ENCODE measurements at places on chromosomes 5 and 9. TPM values are rescaled to one million over a fixed set of nuclear protein-coding genes. Genes with fewer than 3 reads are reported as not detected.

- DNase-seq, result no peak
Observed at GRCh38 chr5:23411994-23412393, 95.4 kb upstream of the PRDM9 start.

CYLC2 gene
- total RNA-seq, result not detected

GRCh38 chr5:76422227-76422626, 19.1 kb downstream of the IQGAP2 start:
- DNase-seq, result no peak

FOXD4 gene
- not detected for total RNA-seq

- DNase-seq, result peak; percentile 28
Observed at GRCh38 chr9:3906437-3907213, 380.8 kb upstream of the RFX3 start.

COX7C gene
- total RNA-seq, result 2,062 TPM

GRCh38 chr9:17760250-17760649, 181.4 kb downstream of the SH3GL2 start:
- no peak for DNase-seq

GRIA1 gene
- total RNA-seq, result 0.05 TPM

CEL gene
- total RNA-seq, result 7.3 TPM

GRCh38 chr9:77907585-77907984, 124.0 kb downstream of the GNAQ start:
- no peak for DNase-seq

CHMP5 gene
- total RNA-seq, result 45.8 TPM

GRCh38 chr5:173383711-173384110, 55.5 kb upstream of the STC2 start:
- DNase-seq, result no peak
